GOT3 (cell line): ENCODE measurements at places on chromosomes 6 and 20.

- DNase-seq, result no peak
Observed at GRCh38 chr6:134415656-134416055, 97.7 kb upstream of the SGK1 start.

DNA sequence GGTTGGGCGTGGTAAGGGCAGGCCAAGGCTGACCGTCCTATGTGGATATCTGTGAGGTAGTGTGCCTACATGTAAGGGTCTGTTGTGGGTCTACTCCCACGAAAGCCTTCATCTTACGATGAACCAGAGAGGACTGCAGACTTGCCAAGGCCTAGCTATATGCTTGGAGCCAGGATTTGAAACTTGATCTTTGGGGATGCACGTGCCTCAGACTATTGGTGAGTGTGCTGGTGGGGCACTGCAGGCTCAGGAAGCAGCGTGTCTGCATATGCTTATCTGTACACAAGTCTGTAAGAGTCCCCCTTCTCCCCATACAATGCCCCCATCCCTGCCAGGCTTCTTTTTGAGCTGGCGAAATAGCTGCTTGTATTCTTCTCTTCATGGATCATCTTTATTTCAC, 17.9 kb downstream of the PLCG1 start:
- DNase-seq, result no peak

DNA sequence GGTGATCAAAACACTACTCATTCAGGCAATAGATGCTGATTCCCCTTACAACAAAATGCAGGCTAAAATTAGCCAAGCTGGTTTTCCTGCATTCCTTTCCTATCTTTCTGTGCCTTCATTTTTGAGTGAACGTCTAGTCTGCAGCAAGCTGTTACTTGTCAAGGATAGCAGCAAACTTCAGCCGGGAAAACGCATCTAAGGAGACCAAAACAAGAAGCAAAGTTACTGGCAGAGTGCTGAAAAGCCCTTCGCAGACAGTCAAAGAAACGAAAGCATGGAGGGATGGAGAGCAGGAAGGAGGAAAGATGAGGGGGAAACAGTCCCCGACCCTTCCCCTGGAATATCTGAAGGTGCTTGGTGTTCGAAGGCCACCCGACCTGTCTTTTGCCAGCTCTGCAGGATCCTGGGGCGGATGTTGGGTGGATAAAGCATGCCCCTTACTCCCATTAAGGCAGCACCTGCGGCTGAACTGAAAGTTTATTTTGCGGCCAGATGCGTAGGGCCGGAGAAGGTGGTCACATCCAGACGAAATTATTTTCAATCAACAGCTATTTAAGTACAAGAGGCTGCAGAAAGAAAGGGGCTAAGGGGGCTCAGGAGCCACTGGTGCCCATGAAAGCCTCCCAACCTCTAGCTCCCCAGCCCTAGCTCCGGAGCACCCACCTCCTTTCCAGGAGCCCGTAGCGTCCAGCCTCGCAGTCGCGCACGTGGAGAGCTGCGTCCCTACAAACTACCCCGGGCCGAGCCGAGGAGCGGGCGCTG, 538 bp downstream of the FERMT1 start:
- DNase-seq, result no peak

DNA sequence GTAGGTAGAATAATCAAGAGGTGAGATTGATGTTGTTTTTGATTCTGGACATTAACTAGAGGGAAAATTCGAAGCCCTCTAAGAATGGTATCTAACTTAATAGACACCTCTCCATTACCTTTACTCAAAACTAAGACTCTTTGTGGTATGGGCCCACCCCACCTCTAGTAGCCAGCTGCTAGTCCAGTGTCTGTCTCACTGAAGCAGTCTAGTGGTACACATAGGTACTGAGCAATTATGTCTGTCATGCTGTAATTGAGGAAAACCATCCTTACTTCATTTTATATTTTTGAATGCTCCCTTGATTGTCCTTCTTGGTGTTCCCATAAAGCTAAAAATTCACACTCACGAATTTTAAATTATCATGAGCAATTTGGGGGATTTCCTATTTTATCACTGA, 290.7 kb downstream of the ARHGAP18 start:
- DNase-seq, result no peak

DNA sequence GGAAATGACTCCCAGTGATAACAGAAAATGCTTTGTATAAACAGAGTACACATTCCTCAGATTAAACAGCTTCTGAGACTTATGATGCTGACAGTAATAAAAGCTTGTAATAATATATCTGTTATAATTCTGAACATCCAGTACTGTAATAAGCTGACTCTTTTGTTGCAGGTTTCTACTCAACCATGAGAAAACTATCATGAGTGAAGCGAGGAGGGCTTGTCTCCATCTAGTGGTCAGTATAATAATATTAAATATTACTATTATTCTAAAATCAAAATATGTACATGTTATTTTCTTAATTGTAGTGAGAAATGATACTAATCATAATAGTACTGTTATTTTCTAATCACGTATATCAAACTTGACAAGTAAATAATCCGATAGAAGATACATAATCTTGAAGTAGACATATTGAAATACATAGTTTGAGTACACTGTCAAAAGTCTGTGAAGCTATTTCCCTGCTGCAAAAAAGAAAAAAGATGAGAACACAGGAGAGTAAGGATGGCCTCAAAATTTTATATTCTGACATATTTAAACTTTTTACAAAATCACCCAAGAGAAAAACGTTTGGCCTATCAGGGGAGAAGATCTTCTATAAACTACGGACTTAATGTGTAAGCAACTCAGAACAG, 183.1 kb downstream of the MOXD1 start:
- no peak for DNase-seq

DNA sequence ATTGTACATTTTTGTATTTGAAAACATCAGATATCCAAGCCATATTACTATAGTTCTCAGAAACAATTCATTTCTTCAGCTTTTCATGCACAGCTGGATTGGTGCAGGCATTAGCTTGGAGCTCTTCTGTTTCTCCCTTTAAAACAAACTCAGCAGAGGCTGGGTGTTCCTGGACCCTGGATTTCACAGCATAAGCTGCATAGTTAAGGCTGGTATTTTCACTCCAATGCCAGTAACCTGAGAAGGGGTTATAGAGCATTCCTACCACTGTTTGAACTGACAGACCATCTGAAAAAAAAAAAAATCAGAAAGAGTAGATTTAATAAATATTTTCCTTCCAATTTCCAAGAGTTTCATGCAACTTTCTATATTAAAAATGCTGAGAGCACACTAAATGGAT, 20.1 kb upstream of the FAXC start:
- DNase-seq, result no peak

- no peak for DNase-seq
Observed at GRCh38 chr6:14763139-14763538, 482.7 kb upstream of the JARID2 start.

DNA sequence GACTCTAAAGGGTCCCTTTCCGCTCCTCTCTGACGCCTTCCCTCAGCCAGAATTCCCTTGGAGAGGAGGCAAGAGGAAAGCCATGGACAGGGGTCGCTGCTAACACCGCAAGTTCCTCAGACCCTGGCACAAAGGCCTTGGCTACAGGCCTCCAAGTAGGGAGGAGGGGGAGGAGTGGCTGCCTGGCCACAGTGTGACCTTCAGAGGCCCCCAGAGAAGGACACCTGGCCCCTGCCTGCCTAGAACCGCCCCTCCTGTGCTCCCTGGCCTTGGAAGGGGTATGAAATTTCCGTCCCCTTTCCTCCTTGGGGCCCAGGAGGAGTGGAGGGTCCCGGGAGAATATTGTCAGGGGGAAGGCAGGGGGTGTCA, 2.7 kb downstream of the VEGFA start:
- DNase-seq, result no peak

GRCh38 chr6:31737991-31738979, 1.5 kb upstream of the MSH5 start:
- no peak for DNase-seq

DNA sequence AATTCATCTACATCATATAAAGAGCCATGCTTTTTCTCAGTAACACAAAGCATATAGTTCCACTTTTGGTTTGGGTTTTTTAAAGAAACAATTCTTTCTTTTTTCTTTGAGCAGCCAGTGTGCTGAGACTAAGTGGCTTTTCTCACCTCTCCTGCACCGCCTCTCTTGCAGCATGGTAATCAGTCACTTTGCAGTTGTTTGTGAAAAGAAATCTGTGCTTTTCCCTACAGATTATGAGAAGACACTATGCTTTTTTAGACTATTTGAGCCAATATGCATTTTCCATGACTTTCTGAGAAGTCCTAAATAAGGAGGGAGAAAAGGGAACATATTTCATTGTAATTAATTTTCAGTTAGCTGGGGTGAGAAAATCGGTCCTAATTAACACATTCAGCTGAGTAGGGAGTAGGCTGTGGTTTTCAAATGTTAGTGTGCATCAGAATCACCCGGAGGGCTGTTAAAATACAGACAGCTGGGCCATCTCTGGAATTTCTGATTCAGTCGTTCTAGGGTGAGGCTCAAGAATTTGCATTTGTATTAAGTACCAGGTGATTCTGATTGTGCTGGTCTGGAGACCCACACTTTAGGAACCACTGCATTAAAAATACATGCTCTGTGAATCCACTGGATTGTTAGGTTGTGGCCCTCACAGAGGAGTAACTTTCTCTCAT, 155.2 kb downstream of the TINAG start:
- no peak for DNase-seq

GRCh38 chr20:58963060-58963584, 17.9 kb upstream of the NELFCD start:
- DNase-seq, result no peak

- DNase-seq, result no peak
Observed at GRCh38 chr6:137200288-137200687, 18.9 kb downstream of the IFNGR1 start.

- no peak for DNase-seq
Observed at GRCh38 chr20:53493311-53493857, 100.3 kb downstream of the ZNF217 start.

GRCh38 chr6:81373414-81373813, 379.1 kb downstream of the TENT5A start:
- no peak for DNase-seq

DNA sequence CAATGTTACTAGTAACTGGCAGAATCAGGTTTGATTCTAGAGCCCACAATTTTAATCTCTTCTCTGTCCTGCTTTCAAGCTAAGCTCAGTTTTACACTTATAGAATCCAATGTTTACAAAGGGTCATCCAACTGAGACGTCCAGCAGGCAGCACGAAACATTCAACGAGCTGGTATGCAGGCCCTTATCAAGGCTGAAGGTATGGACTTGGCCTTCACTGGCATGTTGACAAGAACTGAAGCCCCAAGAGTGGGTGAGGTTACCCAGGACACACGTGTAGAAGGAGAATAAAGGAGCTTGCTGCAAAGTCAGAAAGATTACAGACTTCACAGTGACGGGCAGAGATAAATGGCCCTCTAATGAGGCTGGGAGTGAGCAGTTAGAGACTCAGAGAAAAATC, 187.4 kb downstream of the KIF16B start:
- DNase-seq, result no peak

- no peak for DNase-seq
Observed at GRCh38 chr6:157753291-157753690, 69.8 kb upstream of the SNX9 start.

- no peak for DNase-seq
Observed at GRCh38 chr6:31354864-31355582, 2.0 kb downstream of the HLA-B start.

GRCh38 chr20:44962483-44962882, 2.3 kb upstream of the TOMM34 start:
- DNase-seq, result no peak

- DNase-seq, result no peak
Observed at GRCh38 chr6:156310701-156311100, 466.5 kb upstream of the ARID1B start.

GRCh38 chr20:62900052-62900691, 26.1 kb downstream of the DIDO1 start:
- no peak for DNase-seq

DNA sequence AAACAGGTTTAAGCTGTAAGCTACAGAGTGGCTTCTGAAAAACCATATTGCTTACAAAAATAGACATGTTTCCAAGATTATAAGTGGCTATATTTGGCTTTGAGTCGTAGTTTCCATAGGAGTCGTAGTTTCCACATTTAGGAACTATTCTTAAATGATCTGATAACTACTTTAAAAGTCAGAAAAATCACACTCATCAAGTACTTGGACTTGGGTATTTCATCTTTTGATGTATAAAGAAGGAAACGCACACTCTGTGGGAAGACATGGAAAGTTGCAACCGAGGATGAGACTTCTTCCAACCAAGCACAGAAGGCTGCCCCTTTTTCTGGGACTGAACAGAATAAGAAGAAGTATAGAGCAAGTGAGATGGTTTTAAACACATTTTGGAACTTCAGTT, 118.3 kb downstream of the KHDRBS2 start:
- no peak for DNase-seq

GRCh38 chr6:111996144-111996865, 57.6 kb upstream of the CCN6 start:
- no peak for DNase-seq
